ENCODE measurements at places on chromosomes 16 and 17.

GRCh38 chr17:2893422-2893914, 97.2 kb downstream of the RAP1GAP2 start:
- DNase-seq = no peak

GRCh38 chr16:62036101-62036801, at the start of gene CDH8:
Gene CDH8, minus strand, starts transcription at chr16:62036438. Its CDS starts 15,035 bp downstream, at chr16:62021403.
- no peak for DNase-seq

- DNase-seq = no peak
Observed at GRCh38 chr16:84323606-84324005, 28.9 kb downstream of the WFDC1 start.

DNA sequence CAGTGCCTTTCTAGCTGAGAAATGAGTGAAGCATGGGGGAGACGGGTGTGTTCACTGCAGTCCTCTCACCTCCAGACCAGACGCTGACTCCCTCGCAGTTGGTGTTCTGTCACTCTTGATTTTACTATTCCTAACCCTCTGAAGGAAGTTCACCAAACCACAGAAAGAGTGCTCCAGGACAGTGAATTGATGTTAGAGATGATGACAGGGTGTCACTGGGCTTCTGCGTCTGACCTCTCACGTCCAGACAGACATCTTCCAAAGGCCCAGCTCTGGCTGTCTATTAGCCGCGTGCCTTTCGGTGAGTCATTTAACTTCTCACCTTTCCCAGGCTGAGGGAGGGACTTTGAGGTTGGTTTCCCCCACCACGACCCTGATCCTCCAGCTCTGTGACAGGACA, 8.2 kb downstream of the CRAMP1 start:
- no peak for DNase-seq

DNA sequence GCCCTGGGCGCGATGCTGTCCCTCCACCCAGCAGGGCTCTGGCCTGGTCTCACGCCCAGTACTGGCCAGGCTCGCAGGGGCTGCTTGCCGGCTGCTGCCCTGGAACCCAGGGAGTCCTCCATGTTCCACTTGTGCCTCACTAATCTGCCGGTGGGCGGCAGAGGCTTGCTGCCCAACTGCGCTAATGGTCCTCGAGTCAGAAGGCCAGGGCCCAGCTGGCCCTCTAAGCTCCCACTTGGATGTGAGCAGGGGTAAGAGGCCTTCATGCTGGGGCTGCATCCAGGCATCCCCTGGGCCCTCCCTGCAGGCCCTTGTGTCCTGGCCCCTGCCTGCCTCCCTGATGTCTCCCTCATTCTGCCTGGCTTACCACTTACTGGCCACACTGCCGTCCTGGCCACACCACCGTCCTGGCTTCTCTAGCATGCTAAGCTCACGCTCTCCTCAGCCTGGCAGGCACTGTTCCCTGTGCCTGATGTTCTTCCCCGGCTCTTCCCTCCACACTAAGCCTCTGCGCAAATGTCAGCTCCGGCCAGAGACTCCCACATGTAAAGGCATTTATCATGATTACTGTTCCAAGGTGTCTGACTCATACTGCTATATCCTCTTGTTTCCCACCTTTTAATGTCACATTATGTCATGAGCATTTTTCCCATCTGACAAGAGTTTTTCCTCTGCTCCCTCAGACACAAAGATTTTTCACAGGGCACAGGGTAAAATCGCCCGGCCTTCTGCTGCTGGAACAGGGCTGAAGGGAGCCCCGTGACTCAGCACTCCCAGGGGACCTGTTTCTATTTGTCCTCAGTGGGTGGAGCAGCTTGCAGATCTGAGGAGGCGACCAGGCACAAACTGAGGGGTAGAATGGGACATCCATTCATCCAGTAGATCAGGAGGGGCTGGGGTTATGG, 15.9 kb downstream of the B9D1 start:
- DNase-seq = no peak

DNA sequence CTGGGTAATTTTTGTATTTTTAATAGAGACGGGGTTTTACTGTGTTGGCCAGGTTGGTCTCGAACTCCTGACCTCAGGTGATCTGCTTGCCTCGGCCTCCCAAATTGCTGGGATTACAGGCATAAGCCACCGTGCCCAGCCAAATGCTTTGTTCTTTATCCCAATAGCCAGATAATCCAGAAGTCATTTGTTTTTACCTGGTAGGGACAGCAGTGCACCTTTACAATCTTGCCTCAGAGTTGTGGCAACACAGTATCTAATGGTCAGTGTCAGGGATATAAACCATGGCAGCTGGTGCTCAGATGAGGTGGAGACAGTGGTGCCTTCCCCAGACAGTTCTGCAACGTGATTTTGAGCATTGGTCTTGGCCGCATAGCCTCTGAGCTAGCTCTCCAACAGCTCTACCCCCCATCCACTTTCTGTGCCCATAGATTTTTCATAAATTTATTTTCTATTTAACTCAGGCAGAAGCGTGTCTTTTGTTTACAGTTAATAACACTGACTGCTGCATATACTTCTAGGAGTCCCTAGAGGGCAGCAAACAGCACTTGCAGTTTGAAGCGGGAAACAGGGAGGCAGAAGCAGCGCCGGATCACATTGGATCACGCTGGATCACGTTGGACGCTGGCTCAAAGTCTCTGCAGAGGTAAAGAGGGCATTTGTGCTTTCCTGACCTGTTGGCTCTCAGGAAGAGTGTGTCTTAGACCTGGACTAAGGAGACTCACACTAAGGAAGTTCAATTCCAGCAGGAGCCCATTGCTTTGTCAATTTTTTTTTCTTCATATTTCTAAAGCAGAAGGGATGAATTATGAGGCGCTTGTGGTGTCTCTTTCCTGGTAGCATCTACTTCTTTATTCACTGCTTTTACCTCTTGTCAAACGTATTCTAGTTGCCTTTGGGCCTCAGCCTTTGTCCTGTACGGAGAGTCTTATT, 5.1 kb upstream of the GGT6 start:
- DNase-seq = no peak

- no peak for DNase-seq
Observed at GRCh38 chr17:73013301-73013700, 79.2 kb downstream of the SLC39A11 start.

GRCh38 chr16:73143576-73144422, 95.9 kb upstream of the ZFHX3 start:
- DNase-seq = no peak

- DNase-seq = no peak
Observed at GRCh38 chr17:17469358-17469757, 7.4 kb upstream of the MED9 start.

DNA sequence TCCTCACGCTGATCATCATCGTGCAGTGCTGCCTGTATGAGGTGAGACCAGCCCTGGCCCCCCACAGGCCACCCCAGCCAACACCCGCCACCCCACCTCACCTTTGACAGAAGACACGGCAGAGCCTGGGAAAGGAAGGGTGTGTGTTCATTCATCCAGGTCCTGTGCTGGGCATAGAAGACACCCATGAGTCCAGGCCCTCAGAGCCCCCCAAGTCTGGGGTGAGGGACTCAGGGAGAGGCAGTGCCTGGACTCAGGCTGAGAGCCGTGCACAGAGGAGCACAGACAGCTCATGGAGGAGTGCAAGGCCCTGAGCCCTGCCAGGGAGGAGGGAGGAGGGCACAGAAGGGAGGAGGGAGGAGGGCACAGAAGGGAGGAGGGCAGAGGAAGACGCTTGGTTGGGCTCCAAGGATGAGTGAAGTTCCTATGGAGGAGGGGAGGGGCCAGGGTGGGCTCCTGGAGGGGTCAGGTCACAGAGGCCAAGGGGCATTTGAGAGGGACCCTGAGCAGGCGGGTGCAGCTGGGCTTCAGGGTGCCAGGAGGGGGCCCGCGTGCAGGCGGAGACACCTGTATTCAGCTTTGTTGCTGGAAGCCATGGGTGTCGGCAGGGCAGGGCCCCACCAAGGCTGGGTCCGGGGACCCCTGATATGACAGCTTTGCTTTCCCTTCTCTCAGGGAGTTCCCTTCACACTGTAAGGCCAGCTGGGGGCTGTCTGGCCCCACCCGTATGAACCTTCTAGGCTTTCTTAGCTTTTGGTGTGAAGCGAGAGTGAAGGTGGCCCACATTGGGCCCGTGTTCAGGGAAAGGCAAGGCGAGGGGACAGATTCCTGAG, 11.4 kb downstream of the TAX1BP3 start:
- DNase-seq = no peak

DNA sequence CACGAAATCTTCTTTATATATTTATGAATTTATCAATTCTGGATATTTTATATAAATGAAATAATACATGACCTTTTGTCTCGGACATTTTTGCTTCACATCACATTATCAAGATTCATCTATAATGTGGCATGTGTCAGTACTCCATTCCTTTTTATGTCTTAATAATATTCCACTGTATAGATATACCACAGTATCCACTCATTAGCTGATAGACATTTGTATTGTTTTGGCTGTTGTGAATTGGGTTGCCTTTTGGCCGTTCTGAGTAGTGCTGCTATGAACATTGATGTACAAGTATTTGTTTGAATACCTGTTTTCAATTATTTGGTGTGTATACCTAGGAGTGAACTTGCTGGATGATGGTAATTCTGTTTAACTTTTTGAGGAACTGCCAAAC, 323.8 kb upstream of the CA10 start:
- DNase-seq = no peak

DNA sequence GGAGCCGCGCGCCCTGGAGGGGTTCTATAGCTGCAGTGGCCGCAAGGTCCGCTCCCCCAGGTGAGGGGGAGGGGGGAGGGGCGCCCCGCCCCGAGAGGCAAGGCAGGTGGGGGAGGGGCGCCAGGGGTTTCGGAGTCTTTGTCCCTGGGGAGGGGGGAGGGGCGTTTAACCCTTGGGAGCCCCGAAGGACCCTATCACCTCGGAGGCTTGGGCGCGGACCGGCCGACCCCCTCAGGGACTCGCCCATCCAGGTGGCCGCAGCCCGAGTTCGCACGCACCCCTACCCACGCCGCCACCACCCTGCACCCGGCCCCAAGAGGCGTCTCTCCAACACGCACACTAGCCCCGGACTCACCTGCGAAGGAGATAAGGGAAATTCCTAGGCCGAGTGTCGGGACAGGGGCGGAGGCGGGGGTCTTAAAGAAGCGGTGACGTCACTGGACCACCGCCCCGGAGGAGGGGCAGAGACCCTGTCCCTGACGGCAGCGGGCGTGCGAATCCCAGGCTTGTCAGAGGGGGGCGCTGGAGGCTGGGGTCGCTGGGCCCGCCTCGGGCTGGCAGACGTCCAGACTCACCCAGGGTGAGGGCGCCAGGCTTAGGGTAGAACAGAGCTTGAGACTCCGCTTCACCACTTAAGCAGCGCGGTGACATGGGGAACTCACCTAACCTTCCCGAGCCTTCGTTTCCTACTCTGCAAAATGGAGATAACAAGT, at the start of gene CLDN6:
Gene CLDN6 (minus strand): TSS at position 390 of the 713 bp plus-strand sequence. CDS start 2,162 bp downstream, outside the sequence.
- no peak for DNase-seq

- no peak for DNase-seq
Observed at GRCh38 chr16:89707695-89708094, 6.2 kb upstream of the SPATA2L start.

- no peak for DNase-seq
Observed at GRCh38 chr17:53687324-53687723, 135.4 kb upstream of the KIF2B start.

DNA sequence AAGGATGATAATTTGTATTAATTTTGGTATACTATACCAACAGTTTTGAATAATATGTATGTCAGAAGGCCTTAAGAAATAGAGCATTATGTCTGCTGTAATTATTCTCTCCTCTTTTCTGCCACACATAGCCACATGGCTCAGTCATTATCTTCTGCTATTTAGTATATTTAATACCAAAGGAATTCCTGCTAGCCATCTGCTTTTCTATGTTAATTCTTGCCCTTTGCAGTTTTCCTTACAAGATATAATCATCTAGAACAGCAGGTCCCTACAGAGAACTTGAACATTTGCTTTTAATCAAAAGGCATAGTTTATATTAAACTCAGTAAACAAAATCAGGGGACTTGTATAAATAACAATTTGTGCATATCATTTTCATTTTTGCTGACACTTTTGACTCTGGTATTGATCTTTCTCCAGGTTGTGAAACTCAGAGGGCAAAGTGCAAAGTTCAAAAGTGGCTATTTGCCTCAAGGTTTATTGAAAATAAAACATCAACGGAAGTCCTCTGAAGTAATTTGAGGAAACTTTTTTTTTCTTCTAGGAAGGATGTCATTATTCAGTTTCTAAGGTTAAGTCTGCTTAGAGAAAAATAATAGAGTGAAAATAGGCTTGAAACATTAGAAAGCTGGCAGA, 702.0 kb downstream of the KCNJ2 start:
- no peak for DNase-seq

DNA sequence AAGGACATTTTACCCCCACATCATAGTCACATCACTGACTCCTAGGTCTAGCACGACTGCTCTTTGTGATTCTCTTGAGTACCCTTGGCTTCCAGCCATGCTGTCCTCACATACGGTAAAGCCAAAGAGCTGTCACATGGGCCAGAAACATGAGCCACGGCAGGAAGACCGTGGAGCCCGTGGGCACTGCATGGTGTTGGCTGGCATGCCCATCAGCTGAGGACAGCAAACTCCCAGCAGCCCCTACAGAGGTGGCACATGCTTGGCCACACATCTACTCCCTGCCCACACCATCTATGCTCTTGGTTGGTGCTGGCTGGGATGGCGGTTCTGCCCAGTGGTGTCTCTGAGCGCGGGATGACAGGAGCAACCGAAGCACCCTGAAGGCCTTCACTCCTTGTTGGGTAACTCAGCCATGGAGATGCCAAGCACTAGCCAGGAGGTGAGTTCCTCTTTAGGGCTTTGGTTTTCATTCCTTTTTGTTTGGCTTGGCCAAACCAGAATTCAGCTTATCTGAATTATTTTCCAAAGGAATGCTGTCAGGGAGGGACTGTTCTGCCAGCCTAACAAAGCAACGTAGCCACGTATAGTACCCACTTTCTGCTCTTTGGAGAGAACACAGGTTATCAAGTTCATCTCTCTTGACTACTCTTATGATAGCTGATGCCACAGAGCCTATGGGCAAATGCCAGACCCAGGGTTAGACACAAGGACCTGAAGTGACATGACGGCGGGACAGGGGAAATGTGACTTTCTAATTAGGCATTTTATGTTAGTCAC, 10.0 kb downstream of the TNFAIP1 start:
- no peak for DNase-seq

GRCh38 chr16:65124212-65124548, 2.3 kb upstream of the CDH11 start:
- no peak for DNase-seq

Data from T-helper 2 cell (primary cell).